ENCODE measurements at places on chromosomes 4 and X.

- DNase-seq = no peak
Observed at GRCh38 chr4:168269896-168270295, 48.7 kb downstream of the DDX60 start.

DNA sequence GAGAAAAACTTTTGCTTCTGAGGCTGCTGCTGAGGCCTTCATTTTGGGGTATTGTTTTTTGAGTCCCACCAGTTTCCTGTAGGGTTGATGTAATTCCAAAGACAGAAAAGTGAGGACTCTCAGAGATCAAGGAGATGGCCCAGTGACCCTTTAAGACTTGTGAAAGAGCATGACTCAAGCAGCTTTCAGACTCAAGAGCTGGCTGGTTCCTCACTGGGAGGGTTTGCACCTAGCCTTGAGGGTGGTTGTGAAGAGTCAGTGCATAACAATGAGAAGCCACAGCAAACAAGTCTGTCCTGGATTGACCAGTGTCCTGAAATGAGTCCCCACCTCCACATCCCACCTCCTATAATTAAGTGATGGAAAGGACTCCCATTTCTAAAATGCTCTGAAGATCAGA is 89.2 kb downstream of the NHS start:
- DNase-seq = no peak

- DNase-seq = no peak
Observed at GRCh38 chr4:12379191-12379590, 950.5 kb upstream of the HS3ST1 start.

DNA sequence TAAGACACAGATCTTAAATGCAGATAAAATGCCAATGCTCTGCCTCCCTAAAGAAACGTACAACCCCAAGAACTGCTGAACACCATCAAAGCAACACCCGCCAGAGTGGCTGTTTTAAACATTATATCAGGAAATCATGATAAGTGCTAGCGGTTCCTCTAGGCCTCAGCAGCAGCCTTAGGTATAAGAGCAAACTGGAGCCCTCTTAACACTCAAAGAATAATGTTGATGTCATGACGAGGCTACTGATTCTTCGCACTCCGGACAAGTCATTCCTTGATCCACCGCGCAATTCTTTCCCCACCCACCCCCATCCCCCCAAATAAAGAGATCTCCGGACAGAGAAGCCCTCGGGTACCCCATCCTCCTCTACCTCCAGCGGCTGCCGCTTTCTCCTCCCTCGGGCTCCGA is 507 bp downstream of the LIN54 start:
- DNase-seq = no peak

DNA sequence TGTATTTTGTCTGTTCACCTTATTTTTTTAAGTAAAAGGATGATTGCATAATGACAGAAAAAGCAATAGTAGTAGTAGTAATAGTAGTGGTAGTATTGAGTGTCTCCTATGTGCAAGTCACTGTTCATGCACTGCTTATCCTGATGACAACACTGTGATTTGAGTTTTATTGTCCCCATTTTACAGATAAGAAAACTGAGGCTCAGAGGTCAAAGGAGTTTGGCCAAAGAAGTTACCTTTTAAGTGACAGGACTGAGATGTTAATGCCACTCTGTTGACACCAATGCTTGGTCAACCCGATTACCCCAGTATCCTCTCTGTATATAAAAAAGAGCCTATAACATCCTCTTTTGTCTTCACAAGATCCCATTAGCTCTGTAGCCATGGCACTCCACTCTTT is 100.5 kb upstream of the FRMPD3 start:
- DNase-seq = no peak

GRCh38 chr4:169337510-169337909 is 66.8 kb upstream of the SH3RF1 start:
- DNase-seq = no peak

- DNase-seq = no peak
Observed at GRCh38 chr4:181030961-181031360, 1212.2 kb upstream of the TENM3 start.

GRCh38 chr4:96654045-96654444 is 814.2 kb downstream of the PDHA2 start:
- DNase-seq = no peak

- no peak for DNase-seq
Observed at GRCh38 chrX:133563705-133564104, 148.4 kb upstream of the GPC4 start.

GRCh38 chr4:185869427-185869826 is 57.4 kb upstream of the SORBS2 start:
- no peak for DNase-seq

GRCh38 chrX:142671036-142671435 is 354.7 kb upstream of the SPANXN4 start:
- DNase-seq = no peak

GRCh38 chr4:52477191-52477780 is 181.8 kb downstream of the USP46 start:
- DNase-seq = no peak
